ENCODE measurements at places on chromosomes 11 and 22.

DNA sequence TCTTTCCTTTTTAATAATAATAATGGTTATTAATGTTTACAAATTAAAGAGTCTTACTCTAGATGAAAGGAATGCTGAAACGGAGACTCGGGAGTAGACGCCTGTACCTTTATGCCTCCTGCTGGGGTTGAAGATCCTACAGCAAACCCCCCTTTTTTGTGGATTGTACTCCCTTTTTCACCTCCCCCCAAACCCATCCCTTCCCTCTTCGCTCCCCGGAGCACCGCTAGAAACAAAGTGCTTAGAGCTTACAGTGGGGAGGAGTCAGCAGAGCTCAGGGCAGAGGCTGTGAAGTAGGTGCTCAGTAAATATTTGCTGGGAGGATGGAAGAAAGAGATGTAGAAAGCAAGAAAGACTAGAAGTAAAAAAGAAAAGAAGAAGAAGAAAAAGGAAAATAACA lies 169.7 kb downstream of the NXPE2 start:
- no peak for DNase-seq

DNA sequence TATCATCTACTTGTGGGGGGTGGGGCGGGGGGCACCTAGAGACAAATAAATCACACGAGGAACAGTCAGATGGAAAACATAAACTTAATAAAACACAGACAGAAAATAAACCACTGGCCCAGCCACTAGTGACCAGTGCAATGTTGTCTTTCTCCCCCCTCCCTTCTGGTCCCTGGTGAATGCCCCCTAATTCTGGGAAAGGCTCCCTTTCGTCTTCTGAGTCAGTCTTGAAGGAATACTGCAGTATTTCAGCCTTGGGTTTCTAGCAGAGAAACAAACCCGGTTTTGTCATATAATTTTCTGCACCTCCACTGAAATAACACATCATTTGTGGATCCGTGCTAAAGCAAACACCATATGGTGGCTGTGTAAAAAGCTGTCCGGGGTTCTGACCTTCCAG lies 101.7 kb downstream of the ABTB2 start:
- no peak for DNase-seq

DNA sequence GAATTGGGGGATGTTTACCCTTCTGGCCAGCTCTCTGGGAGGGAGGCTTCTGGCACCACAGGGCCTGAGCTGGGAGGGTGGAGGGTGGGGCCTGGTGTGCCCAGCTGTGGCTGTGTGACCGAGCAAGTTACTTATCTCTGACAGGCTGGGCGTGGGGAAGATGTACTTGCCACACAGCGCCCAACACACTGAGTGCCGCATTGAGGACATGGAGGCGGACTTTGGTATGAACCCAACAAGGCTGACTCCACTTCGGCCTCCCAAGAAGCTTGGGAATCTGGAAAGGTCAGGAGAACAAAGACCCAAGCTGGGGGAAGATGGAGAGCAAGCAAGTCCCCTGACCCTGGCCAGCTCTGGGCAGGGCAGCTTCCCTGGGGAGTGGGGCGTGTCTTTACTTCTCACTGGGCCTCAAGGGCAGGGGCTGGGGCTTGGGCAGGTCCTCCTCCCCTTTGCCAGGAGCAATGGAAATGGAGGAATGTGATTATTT lies 2.4 kb upstream of the MGAT3 start:
- DNase-seq: no peak

DNA sequence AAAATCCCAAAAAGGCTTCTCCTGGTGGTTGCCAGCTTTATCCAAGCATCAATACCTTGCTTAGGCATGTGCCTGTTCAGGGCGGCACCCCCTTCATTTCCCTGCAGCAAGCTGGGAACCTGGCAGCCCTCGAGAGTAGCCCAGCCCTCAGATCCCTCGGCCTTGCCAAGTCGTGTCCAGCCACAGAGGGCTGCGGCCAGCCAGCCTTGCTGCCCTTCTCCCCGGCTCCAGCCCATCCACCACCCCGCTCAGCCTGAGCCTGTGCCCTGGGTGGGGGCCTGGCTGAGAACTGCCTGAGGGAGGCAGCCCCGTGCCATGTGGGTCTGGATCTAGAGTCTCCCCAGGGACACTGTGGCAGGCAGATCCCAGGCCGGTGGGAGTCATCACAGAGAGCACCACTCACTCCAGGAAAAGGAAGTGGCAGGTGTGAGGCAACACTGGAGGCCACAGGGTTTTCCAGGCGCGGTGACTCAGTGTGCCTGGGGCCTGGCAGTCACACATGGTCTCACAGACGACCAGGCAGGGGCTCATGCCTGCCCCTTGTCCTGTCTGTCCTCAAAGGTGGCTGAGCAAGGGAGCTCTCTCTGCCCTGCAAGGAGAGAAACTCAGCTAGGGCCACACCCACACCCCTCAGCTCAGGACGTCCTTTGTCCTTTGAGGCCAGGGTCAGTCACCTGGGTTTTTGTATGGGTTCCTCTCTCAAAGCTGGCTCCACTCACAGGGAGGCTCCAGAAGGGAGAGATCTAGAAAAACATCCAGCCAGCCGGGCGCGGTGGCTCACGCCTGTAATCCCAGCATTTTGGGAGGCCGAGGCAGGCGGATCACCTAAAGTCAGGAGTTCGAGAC lies 12.2 kb upstream of the CDC42BPG start:
- peak; percentile 82 for DNase-seq

DNA sequence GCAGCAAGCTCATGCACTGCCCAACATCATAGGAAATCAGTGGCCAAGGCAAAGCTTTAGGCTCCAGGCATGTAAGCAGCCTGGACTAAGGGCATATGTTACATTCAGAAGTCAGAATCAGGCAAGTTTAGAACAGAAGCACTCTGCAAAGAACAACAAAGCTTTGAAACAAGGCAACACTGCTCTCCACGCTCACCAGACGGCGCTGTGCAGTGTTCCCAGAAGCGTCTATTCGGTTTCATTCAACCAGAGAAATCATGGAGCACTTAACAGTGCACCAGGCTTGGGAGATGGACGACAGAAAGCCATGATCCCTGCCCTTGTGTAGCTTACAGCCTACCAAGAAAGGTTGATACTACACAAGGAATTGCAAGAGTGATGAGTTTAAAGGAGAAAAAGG lies 555.8 kb downstream of the BUD13 start:
- no peak for DNase-seq

GRCh38 chr11:121467965-121468364 lies 15.2 kb upstream of the SORL1-AS1 start:
- DNase-seq: peak; percentile 84

GRCh38 chr11:128415539-128415938 lies 171.8 kb downstream of the ETS1 start:
- no peak for DNase-seq

DNA sequence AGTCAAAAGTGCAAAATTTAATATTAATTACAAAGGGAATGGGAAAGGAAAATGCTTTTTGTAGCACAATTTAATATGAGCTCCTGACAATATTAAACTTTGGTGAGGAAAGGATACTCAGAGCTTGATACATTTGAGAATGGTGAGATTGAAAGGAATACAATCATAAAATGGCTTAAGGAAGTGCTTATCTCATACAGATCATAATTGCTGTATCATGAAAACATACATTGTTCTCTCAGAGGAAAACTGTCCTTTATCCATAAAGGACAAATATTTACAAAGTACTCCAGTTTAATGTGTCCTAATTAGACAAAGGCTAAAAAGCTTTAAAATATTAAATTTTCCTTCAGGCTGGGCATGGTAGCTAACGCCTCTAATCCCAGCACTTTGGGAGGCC lies 260.4 kb downstream of the TMEM135 start:
- DNase-seq: no peak

DNA sequence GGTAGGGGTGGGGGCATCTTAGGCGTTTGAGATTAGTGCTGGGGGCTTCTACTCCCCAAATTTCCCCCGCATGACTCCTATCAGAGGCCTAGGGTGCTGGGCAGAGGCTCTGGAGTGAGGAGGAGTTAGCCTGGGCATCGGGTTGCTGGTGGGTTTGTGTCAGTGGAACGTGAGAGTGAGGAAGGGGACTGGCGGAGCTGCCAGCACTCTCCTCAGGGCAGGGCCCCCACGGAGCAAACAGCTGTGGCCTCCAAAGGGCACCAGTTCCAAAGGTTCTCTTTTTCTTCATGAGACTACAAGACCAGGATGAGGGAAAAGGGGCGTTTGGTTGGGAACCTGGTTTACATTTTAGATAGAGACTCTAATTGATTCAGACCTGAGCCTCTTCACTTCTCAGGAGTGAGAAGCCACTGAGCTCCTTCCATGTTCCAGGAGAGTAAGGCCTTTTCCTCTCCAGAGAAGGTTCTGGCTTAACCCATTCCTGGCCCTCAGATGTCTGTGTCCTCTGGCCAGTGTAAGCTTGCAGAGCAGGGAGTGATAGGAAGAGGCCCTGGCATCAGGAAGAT lies 35.6 kb upstream of the CDON start:
- no peak for DNase-seq

DNA sequence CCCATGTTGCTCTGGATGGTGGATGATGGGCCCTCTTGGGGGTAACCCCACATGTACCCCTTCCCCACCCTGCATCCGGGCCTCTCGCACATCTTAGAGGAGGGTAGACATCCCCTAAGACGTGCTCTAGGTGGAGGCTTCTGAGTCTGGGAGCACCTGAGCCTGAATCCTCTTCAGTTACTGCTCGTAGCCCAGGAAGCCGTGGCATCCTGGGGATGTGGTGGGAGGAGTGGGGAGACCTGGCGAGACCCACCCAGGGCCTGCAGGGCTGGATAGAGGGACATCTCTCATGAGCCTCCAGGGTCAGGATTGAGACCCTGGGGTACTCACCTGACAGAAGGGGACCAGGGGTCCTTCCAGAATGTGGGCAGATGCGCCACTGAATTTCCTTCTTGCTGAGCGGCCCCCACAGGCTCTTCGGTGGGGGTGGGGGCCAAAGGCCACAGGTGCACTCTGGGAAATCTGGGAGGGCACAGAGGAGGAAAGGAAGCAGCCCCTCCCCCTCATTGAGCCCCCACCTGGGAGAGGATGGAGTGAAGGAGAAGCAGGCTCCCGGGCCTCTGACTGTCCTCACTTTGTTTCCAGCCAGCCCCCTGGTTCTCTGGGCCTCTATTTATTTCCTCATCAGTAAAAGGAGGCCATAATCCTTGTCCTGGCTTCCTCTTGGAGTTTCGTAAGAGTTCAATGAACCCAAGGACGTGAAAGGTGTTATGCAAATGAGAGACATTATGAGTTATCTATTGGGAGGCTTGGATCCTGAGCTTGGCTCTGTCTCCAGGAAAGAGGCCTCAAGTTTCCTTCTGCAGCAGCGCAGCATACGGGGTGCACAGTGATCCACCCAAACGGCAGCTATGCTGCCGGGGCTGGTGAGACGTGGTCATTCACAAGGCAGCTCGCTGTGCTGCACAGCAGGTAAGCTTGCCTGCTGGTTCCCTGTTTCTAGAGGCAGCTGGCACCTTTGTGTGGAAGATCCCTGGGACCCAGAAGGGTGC lies 31.2 kb downstream of the KCNJ4 start:
- DNase-seq: no peak

Measured in stimulated activated CD8-positive, alpha-beta memory T cell treated with anti-CD3 and anti-CD28 coated beads, Interleukin-7, amount 100 ng/mL, for 48 hours (primary cell).